ENCODE measurements at places on chromosomes 5 and 9. TPM values are rescaled to one million over a fixed set of nuclear protein-coding genes. Genes with fewer than 3 reads are reported as not detected.

The PCDHGA11 gene
- 0.21 TPM for polyA plus RNA-seq

The ELOVL7 gene
- 0.20 TPM for polyA plus RNA-seq

The DOK3 gene
- polyA plus RNA-seq: 5.0 TPM

GRCh38 chr5:14667770-14668169, 3.3 kb downstream of the OTULIN start:
- no peak for DNase-seq

All from psoas muscle (tissue), 8 donors.